IMR-90 (cell line): ENCODE measurements at places on chromosomes 5 and 9. TPM values are rescaled to one million over a fixed set of nuclear protein-coding genes. Genes with fewer than 3 reads are reported as not detected.
A peak's percentile ranks its signal among the peaks of the same experiment; 100 is the strongest.

DNA sequence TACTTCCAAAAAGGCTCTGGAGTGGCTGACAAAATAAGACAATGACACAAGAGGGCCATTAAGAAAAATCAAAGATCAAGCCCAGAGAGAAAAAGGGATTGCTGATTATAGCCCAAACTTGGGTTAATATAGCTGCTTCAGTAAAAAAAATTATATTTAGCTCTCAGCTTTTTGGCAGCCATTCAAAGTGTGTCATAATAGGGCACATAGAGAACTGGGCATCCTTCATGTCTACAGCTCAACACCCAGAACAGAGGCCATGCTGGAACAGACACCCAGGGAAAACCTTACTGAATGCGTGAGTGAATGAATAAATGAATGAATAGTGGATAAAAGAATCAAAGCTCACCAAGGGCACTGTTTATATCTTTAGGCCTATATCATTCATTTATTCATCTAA is 110.1 kb downstream of the SLIT3 start:
- DNase-seq: no peak

DNA sequence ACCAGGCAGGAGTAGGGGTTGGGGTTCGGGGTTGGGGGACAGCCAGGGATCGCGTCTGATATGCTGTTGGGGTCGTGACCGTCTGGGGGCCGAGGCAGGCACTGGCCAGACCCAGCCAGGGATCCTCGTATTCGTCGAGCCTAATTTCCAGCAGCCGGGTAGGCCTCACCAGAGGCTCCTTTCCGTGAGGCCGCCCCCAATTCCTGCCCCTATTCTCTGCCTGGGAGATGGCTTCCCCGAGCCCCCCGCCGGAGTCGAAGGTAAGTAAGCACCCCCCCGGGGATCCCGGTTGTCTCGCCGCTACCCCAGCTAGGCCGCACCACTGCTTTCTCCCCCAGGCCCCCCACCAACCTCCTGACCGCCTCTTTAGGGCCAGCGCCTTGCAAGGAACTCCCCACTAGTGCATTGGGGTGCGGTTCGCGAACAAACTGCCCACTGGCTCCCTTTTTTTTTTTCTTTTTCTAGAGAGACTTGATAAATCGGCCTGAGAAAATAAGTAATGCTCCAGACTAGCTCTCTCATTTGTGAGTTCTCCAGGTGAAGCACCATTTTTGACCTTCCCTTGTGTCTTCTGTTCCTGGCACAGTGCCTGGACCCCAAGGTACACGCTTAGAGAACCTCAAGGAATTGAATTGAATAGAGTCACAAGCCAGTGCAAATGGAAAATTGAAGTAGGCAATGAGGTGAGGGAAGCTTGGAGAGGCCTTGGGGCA is 435 bp downstream of the ZNF189 start:
- DNase-seq: no peak

GRCh38 chr5:132354381-132355139 is 14.9 kb upstream of the SLC22A5 start:
- DNase-seq: no peak

DNA sequence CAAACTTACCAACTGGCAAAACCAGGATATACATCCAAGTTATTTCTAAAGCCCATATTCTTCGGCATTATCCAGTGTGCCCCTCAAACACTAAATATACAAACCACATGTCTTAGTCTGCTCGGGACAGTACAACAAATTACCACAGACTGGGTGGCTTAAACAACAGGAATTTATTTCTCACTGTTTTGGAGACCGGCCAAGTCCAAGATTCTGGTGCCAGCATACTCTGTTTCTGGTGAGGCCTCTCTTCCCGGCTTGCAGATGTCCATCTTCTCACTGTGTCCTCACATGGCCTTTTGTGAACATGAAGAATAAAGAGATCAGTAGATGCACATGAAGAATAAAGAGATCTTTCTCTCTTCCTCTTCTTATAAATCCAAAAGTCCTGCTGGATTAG is 12.9 kb upstream of the SLCO6A1 start:
- DNase-seq: no peak

DNA sequence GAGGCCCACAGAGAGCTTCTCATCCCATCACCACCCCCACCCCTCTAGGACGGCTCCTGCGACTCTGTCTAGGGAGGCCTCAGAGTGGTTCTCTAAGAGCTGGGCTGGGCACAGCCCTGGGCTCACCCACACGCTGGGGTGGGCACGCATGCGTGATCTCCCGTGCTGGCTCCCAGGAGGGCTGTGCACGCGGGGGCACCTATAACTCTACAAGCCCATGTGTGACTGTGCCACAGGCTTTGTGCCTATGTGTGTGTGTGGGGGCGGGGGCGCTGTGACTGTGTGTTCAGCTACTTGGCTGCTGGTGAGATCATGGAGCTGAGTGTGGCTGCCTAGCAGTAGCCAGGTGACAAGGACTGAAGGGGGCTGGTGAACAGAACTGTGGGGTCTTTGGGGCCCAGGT is 32.2 kb downstream of the NDUFA8 start:
- DNase-seq: no peak

GRCh38 chr9:109117856-109118807 is 1.6 kb downstream of the TMEM245 start:
- DNase-seq: peak; percentile 89

DNA sequence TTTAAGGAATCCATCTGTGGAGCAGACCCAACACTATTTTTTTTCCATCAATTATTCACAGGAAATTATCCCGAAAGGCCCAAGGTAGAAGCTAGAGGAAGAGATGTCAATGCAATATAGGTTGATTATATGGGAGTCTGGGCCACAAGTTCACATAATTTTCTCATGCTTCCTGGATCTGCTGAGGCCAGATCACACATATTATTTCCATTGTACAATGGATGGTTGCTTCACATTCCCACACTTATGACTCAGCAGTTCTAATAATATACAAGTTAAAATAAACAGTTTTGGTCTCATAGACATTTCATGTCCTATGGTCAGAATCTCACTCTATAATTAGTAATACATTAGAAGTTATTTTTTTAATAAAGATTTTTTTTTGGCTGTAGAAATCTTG is 66.0 kb upstream of the PTPRD start:
- DNase-seq: peak; percentile 4

DNA sequence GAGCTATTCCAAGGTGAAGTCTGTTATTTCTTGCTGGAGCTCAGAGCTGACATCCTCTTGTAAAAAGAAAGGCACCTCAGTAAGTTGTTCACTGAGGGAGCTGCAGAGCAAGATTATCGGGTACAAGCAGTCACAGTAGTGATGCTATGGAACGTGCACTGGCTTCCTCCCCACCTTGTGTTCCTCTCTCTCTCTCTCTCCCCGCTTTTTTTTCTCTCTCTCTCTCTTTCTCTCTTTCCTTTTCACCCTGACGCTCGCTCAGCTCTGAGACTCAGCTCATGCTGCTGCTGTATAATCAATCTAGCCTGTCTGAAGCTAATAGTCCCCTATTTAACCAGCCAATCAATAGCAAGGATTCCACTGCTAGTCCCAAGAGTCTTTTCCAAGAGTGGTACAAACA is 587.6 kb upstream of the CDH18 start:
- DNase-seq: no peak

GRCh38 chr5:168317521-168318147 is 26.2 kb downstream of the WWC1 start:
- peak; percentile 100 for DNase-seq

DNA sequence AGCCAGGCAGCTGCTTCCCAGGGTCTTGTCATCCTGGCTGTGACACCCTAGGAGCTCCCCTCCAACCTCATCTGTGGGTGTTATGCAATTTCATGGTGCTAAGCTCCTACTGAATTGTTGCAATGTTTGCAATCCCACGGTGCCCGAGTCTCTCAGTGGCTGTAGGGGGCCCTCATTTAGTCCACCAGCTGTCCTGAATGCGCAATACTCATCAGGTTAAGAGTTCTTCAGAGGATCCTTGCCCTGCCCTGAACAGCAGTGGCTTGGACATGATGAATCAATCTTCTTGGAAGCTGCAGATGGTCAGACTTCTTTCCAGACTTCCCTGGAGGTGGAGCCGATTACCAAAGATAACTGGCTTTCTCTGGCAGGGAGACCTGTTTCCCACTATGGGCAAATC is 584.1 kb downstream of the CCDC171 start:
- peak; percentile 79 for DNase-seq

GRCh38 chr5:114948986-114949621 is 220.6 kb downstream of the TRIM36 start:
- no peak for DNase-seq

GRCh38 chr9:121738968-121739367 is 87.5 kb downstream of the DAB2IP start:
- peak; percentile 61 for DNase-seq

DNA sequence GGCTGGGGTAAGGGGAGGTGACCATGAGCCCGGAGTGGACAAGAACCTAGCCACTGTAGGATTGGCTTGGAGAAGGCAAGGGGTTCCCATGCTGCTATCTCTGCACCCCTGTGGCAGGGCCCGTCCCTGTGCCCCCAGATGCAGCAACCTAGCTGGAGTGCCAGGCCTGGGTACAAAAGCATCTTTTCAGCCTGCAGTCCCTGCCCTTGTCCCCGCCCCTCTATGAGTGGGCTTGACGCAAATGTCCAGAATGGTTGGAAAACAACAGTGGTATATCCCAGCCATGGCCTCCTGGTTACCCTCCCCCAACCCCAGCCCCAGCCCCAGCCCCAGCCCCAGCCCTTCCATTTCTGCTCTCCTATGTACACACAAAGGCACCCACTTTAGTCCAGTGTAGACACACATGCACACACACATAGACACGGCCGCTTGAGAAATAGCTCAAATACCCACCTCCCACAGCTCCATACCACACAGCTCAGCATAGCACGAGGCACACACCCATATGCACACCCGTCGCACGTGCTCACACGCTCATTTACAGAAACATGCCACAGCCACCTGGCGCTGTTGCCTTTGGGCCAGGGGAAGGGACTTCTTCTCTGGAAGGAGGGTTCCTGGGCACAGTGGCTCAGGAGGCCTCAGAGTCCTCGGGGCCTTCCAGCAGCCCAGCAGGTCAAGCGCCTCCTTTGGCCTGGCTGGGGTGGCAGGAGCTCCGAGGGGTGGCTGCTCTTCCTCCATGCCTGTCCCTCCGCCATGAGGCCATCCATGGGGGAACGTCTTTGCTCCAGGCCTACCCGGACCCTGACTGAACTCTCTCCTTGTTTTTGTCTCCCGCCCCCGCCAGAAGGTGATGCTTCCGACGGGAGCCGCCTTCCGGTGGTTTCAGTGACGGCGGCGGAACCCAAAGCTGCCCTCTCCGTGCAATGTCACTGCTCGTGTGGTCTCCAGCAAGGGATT is 34.1 kb downstream of the CXXC5 start:
- no peak for DNase-seq

Gene ARHGEF28
- total RNA-seq: 13.9 and 16.0 TPM in 2 replicates

Gene ACOT12
- not detected in 2 replicates for total RNA-seq

Gene C9orf50
- not detected in 2 replicates for total RNA-seq

Gene SAPCD2
- 3.3 and 3.4 TPM in 2 replicates for total RNA-seq

Gene FRMPD1
- not detected in 2 replicates for total RNA-seq

Gene SIL1
- 56.1 and 61.4 TPM in 2 replicates for total RNA-seq

Gene TMC1
- total RNA-seq: not detected in 2 replicates

Gene RNF180
- 0.36 and 0.56 TPM in 2 replicates for total RNA-seq

Gene NEUROG1
- total RNA-seq: not detected in 2 replicates

Gene PTGER4
- 7.9 and 10.6 TPM in 2 replicates for total RNA-seq

Gene CATSPER3
- under 0.01 TPM in 1 of 2 replicates, not detected in the other for total RNA-seq

Gene ABCA2
- 3.8 and 4.4 TPM in 2 replicates for total RNA-seq
